ENCODE measurements at places on chromosomes 11 and 22. TPM values are rescaled to one million over a fixed set of nuclear protein-coding genes. Genes with fewer than 3 reads are reported as not detected.

GRCh38 chr11:107770551-107770951 lies 58.7 kb upstream of the SLN start:
- DNase-seq = peak; percentile 51

CCDC81 gene
- total RNA-seq = not detected

DNA sequence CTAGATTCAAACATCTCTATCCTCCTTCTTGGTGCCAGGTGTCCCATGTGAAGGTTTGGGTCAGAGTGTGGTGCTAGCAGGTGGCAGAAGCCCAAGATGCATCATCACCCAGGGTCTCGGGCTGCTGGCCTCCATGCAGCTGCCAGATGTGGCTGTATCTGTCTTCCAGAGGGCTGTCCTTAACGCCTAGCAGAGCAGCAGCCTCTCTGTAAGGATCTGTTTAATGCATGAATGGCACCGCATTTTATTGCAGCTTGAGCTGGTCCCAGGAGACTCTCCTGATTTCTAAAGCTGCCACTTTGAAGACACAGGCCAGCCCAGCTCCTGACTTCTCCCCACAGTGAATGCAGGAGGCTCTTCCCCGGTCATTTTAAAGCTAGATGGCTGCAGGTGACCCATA lies 26.3 kb downstream of the SLC1A2 start:
- no peak for DNase-seq

TP53I11 gene
- total RNA-seq = 32.8 TPM

- no peak for DNase-seq
Observed at GRCh38 chr22:38432264-38432663, 22.7 kb downstream of the KCNJ4 start.
